ENCODE measurements at places on chromosomes 2 and 18.

- peak; percentile 79 for DNase-seq
Measured at GRCh38 chr2:8633735-8634313, 48.0 kb upstream of the ID2 start.

- DNase-seq, result peak; percentile 16
Measured at GRCh38 chr18:45384137-45384961, 230.9 kb upstream of the SLC14A2 start.

DNA sequence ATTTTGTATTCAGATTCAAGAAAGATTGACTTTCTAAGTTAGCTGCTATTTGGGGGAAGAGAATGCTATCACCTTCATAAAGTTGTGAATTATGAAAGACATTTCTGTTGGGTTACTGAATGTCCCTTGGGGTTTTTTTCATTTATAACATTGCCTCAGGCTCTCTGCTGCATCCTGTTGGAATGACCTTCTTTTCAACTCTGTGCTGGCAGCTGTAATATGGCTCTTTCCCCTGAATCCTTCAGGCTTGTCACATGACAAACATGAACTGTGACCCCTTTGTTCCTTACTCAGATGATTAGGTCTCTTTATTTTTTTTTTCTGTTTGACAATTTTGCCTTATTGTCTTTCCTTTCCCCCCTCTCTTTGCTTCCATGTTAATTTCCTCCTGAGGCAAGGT, 159.8 kb downstream of the TAF4B start:
- no peak for DNase-seq

- no peak for DNase-seq
Measured at GRCh38 chr2:189168856-189169499, 10.6 kb downstream of the COL5A2 start.

GRCh38 chr2:229152674-229153073, 118.4 kb downstream of the PID1 start:
- no peak for DNase-seq

DNA sequence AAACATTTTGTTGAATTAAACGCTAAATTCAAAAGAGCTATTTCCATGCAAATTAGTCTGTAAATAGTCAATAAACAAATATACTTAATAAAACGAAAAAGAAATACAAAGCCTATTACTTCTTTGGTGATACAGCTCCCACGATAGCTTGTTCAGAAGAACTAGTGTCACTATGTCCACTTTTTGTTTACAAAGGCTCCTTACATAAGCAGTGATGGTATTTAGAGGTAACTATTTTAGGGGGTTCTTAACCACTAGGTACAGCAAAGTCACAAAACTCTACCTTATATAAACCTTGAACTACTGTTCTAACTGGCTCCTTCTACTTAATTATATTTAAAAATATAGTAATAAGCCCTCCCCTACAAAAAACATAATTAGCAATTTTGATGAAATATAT, 21.9 kb downstream of the ALS2 start:
- DNase-seq, result no peak

DNA sequence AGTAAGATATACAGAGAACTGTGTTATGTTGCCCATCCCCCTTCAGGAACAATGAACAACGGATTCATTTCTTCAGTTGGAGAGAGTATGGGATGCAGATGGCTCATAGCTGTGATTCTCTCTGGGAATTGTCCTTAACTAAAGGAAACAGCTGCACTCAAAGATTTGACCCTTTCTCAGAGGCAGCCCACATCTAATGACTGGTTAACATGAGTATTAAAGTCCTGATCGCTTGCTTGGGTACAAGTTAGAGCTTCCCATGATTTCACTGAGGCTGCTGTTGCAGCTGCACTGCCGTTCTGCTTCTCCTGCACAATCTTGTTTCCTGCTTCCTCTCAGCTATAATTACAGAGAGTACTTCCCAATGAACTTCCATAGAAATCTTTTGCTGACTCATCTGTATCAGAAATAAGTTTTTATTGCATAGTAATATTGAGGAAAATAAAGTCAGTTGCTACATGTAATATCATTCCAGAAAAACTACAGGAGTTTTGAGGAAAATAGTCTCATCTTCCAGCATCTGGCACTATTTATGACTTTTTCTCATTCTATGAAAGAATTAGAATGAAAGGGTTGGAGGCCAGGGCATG, 12.8 kb upstream of the SCN9A start:
- no peak for DNase-seq

GRCh38 chr2:174759381-174760065, 4.7 kb downstream of the CHRNA1 start:
- DNase-seq, result no peak

DNA sequence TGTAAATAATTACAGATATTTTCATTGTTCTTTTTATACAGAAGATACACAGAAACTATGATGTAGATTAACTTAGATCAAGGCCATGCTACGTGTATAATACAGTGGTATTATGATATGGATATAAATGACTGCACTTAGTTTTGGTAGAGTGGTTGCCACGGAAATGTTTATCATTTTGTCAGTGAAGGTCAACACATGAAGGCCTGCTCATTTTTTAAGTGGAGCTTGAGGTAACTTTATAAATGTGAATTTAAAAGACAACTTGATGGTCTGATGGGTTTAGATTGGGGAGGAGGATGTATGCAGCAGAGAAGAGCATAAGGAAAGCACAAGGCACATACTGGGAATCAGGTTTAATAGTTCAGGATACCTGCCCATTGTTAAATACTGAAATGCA, 14.4 kb upstream of the BBS5 start:
- DNase-seq, result no peak

- no peak for DNase-seq
Measured at GRCh38 chr2:239370876-239371725, 29.7 kb downstream of the HDAC4 start.
